Astrocyte (in vitro differentiated cells and primary cell): ENCODE measurements at places on chromosomes 13 and 19. TPM values are rescaled to one million over a fixed set of nuclear protein-coding genes. Genes with fewer than 3 reads are reported as not detected.

The IGSF23 gene
- total RNA-seq = not detected in 2 replicates

The OR7A5 gene
- not detected in 2 replicates for total RNA-seq

The TMEM143 gene
- total RNA-seq = 8.7 and 10.5 TPM in 2 replicates

The FCER2 gene
- total RNA-seq = not detected in 2 replicates

DNA sequence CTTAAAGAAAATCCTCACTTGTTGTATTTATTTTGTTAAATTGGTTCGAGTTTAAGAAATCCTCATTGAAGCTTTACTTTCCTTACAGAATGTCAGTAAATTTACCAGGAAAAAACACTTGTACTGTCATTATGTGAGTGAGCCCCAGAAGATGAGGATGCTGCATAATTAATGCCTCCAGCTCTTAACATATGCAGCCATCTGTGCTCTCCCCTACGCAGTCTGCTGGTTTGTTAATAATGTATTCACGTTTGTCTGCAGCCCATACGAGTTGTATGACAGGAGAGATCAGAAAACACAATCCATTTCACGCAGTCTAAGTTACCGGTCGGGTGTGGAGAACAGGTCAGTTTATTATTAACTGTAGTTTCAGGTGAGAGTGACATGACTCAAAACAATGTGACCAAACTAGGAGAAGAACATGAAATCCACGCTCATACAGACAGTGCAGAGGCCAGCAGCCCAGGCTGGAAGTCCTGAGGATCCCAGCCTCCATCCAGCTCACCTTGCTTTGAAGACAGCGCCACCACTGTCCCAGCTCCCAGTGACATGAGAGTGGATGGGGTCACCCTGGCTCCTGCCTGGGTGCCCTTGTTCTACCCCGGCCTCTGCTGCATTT lies 19.8 kb upstream of the ATP11A start:
- DNase-seq = no peak

- peak; percentile 54 for DNase-seq
Measured at GRCh38 chr13:48828962-48829411, 146.7 kb upstream of the FNDC3A start.
